Cardiac fibroblast (primary cell): ENCODE measurements at places on chromosomes 3 and 15.

DNA sequence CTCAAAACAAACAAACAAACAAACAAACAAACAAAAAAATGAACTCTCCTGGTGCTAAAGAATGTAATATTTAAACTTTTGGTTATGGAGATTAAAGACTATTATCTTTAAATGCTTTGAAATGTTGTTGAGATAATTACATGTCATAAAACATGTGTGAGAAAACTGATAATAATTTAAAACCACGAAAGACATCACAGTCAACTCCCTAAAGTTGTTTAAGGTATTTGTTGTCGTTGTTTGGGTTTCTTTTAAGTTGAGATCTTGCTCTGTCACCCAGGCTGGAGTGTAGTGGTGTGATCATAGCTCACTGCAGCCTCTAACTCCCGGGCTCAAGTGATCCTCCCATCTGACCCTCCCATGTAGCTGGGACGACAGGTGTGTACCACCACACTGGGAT lies 12.0 kb downstream of the EFCAB12 start:
- no peak for DNase-seq

DNA sequence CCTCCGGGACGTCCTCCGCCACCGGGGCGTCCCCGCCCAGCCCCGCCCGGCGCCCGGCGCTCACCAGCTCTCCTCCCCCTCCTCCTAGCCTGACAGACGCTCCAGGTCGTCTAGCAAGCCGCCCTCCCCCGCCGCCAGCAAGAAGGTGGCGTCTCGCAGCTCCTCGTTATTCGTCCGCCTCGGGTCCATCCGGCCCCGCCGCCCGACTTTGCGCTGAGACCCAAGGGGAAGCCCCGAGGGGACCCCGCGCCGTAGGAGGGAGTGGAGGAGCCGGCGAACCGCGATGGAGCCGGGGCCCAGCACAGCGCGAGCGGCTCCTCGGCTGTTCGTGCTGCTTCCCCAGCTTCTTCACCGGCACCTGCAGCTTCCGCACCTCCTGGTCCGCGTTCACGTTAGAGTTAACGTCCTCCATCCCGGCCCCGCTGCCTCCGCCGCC lies 26.3 kb upstream of the MTHFS start:
- DNase-seq = peak; percentile 48

DNA sequence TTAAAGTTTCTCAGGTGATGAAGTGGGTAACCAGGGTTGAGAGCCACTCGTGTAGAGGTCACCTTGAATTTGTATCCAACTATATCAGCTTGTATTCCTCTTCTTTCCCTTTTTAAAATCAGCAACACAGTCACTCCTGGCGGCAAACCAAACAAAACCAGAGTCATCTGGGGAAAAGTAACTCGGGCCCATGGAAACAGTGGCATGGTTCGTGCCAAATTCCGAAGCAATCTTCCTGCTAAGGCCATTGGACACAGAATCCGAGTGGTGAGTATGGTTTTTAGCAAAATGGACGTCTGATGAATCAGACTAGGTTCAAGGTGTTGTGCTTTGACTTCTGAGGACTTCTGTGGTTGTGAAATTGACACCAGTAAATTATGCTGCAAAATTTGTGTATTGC lies 3.9 kb downstream of the RPL35A start:
- peak; percentile 79 for DNase-seq

DNA sequence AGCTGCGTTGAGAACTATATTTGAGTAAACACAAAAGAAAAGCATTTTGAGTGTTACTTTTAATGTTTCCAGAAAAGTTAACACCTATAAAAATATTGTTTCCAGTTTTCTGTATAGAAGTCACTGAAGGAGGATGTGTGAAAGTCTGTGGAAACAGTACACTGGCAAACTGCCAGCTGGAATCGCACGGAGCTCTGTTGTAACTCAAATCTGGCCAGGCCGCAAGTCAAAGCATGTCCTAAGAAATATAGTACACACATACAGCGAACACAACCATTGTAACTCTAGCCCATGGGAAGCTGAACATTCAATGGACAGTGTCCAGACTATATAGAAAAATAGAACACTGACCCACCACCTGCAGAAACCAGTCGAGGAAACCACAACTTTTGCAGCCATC lies 657.2 kb downstream of the FHIT start:
- DNase-seq = peak; percentile 75

- no peak for DNase-seq
Observed at GRCh38 chr3:186235554-186235953, 126.5 kb downstream of the DGKG start.

- no peak for DNase-seq
Observed at GRCh38 chr15:31360843-31361763, 34.5 kb downstream of the KLF13 start.

GRCh38 chr3:169505577-169506230 lies 157.8 kb downstream of the MECOM start:
- DNase-seq = no peak

DNA sequence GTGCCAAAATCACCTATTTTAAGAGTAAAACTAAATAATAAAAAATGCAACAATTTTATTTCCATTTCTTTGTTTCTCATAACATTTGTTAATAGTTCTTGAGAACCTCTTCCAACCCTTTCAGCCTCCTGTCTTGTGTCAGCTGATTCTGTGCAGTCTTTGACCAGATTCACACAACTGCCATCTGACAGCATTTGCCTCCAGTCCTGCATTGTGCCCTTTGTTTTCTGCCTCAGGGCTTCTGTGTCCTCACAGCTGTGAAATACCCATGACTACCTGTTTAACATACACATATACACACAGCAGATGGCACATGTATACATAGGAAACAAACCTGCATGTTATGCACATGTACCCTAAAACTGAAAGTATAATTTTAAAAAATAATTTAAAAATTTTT lies 13.2 kb upstream of the CNTN6 start:
- no peak for DNase-seq
